ENCODE measurements at places on chromosomes 1 and 21.

DNA sequence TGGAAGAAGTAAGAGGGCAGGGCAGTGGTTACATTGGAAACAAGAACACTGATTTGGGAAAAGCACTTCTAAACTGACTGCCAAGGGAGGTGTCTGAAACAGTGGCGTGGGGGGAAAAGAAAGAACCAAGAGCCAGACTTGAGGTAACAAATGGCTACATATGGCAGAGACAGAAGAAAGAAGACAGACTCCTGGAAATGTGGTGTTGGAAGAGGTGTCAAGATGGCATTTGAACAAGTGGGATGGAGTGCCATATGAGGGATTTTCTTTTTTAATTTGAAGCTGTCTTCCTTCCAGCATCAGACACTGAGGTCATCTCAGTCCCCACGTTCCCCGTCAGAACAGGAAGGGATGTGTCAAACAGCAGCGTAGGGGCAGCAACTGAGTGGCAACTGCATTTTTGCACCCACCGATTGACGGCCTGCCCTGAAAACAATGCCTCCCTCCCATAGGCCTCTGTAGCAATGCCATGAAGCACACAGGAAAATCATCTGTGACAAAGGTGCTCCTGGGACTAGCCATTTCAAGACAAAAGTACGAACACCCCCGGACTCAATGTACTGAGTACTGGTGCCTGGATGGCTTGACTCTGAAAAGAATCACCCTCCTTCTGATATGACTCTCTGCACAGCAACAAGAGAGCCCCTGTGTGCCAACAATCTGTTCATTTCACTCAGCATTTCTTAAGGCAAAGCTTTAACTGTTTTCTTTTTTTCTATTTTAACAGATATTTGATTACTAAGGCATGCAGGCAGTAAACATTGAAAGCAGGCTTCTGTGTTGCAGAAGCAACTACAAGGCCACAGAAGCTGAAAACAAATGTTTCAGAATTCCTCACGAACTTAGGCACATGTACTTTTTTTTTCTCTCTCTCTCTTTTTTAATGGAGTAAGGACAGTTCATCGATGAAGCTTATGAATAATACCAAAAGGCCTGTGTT lies 37.0 kb downstream of the LPAR3 start:
- no peak overlapping the region for H3K27ac ChIP-seq
- H3K36me3 ChIP-seq, result no peaks in the 10 kb centered on the region
- H3K4me3 ChIP-seq, result no peak overlapping the region
- no peak for DNase-seq
- H3K27me3 ChIP-seq, result no peaks in the 10 kb centered on the region

GRCh38 chr1:247087256-247087655 lies 8.6 kb upstream of the ZNF670 start:
- no peak for DNase-seq
- no peaks in the 10 kb centered on the region for H3K36me3 ChIP-seq
- no peak overlapping the region for H3K4me3 ChIP-seq
- H3K27me3 ChIP-seq, result no peaks in the 10 kb centered on the region
- H3K4me1 ChIP-seq, result no peaks in the 10 kb centered on the region

GRCh38 chr1:216422821-216423520 lies at the start of gene USH2A:
USH2A (minus strand) TSS chr1:216423448; CDS start chr1:216422336, 1,112 bp downstream.
- no peak within 1 kb of the TSS for H3K4me3 ChIP-seq
- DNase-seq, result no peak
- no peaks in the 10 kb centered on the region for H3K27me3 ChIP-seq
- no peaks in the 10 kb centered on the region for H3K36me3 ChIP-seq

GRCh38 chr1:199290186-199290585 lies 651.3 kb downstream of the PTPRC start:
- H3K27me3 ChIP-seq, result no peaks in the 10 kb centered on the region
- no peaks in the 10 kb centered on the region for H3K4me1 ChIP-seq
- no peak overlapping the region for H3K4me3 ChIP-seq

DNA sequence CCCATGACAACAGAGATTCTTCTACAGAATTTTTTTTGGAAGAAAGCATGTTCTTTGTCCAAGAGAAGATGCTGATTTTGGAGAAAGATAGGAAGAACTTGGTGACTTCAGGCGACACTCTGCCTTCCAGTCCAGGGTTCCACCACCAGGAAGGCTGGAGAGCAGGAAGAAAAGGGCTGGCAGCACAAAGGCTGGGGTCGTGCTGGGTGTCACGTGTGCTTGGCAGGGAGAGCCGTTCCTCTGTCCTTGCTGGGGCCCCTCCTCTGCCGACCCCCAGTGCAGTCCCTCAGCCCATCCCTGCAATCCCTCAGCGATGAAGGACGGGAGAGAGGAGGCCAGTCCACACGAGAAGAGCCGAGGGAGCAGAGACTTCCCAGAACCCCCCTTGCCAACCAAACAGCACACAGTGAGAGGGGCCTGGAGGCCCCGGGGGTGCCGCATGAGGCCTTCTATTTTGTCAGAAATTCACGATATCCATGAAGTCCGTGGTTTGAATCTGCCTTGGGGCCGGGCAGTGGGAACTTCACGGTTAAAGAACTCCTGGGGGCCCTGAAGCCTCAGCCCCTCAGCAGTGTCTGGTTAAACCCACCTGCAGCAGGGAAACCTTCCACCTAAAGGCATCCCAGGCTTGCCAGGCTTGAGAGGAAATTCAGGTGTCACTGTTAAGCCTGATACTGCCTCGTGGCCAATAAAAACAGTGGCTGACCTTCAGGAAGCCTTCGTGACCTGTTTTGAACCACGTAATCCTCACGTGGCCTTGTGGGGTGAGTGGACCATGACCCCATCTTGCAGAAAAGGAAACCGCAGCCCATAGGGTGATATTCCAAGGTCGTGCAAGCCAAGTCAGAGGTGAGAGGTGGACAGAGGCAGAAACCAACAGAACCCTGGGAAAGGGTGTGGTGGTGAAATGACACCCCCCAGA lies 3.4 kb downstream of the KRTAP10-12 start:
- no peak overlapping the region for H3K27ac ChIP-seq
- H3K36me3 ChIP-seq, result no peaks in the 10 kb centered on the region
- no peaks in the 10 kb centered on the region for H3K4me1 ChIP-seq
- H3K4me3 ChIP-seq, result no peak overlapping the region
- no peak for DNase-seq

DNA sequence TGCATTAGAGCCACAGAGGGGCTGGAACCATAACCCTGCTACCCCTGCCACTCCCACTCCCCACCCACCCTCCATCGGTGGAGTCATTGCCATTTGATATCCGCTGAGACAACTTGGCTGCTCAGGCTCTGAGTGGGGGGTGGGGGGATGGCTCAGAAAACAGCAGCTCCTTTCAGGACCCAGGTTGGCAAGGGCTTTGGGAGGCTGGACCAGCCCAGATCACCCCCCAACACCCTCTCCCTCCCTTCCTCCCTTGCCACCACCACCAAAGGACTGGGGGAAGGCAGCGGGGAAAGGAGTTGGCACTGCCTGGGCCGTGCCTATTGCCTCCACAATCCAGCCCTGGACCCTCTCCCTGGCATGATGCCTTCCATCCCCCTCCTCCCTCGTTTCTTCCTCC lies 1.7 kb downstream of the KCNJ10 start:
- H3K36me3 ChIP-seq, result no peaks in the 10 kb centered on the region
- peaks cover 26% of the 10 kb centered on the region for H3K27me3 ChIP-seq
- DNase-seq, result no peak
- peaks cover 13% of the 10 kb centered on the region for H3K4me1 ChIP-seq
- H3K27ac ChIP-seq, result no peak overlapping the region
- no peak overlapping the region for H3K4me3 ChIP-seq

DNA sequence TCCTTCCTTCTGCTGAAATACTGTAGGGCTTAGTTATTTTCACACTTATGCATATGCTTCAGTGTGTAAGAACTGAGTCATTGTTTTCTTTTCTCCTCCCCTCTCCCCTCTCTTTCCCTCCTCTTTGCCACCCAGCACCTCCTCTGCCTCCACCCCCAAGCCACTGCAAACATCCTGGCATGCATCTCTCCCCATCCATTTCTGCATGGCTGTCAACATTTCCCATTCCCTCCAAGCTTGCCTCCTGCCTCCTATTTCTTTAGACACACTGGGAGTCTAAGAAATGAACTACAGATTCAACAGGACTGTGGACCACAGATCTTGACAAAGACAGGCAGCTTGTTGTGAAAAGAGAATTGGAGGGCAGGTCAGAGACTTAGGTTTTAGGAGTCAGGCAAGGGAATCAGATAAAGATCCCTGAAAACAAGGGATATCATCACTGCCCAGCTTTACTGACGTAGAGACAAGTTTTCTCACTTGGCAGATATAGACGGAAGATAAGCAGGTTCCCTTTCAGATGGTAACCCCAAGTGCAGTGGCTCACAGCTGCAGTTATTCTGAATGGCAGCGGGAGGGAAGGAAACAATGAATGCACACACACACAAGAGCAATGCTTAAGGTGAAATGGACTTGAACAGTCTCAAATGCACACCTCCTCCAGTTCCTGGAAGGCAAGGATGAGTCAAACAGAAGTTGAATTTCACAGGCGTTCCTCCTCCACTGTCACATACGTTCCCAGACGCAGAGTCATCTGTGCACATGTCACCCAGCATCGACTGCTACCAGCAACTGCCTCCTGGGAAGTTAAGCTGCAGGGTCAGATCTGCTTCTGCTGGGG lies 56.1 kb downstream of the HIVEP3 start:
- no peak for DNase-seq
- no peaks in the 10 kb centered on the region for H3K36me3 ChIP-seq
- H3K27ac ChIP-seq, result no peak overlapping the region
- H3K4me3 ChIP-seq, result no peak overlapping the region

Data from left ventricle myocardium inferior (tissue), 1 donor.